ENCODE measurements at places on chromosomes 16 and 17.

DNA sequence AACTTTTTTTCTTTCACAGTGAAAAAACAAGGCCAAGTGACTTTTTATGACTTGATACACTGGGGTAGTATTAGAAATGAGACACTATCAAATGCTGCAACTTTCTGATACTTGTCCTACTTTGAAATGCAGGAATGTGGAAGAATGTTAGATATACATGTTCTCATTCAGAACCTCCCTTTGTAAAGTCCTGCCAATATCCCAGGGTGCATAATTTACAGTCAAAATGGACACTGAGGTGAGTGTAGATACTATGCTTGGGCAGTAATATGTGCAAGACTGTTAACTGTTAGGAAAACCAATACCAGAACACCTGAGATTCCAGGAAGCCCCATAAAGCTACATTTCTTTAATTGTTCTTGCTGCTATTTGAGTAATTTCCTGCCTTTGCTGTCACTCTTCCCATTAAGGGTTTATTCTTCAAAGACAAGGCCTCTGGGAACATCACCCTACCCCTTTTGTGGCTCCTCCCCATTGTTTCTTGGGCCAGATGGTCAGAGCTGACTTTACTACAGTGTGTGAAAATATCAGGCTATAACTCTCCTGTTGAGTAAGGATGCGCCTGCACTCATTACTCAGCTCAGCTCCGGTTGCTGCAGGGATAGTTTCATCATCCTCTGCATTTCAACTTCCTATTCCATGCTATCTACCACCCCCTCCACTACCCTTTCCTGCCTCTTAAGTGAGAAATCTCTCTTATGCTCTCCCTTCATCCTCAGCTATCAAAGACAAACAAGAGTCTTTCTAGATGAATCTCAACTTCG lies 48.7 kb downstream of the TMEM100 start:
- no peak for DNase-seq

GRCh38 chr16:24539850-24540601 lies 660 bp downstream of the RBBP6 start:
- DNase-seq: no peak

GRCh38 chr17:1228781-1229348 lies 41.4 kb upstream of the BHLHA9 start:
- no peak for DNase-seq

DNA sequence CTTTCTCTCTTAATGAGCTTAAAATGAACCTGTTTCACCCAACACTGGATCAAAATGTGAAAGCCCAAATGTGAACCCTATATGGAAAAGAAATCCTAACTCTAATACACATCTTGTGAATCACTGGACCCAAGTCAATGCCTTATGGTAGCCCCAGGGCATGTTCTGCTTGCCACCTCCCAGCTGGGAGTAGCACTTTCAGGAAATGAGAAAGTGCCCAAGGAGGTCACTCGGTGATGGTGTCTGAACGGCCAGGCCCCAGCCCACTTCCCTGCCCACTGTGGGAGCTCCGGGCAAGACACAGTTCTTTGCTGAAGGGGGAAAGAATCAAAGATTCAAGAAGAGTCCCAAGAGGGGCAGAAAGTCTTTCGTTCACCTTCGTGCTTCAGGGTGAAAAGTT lies 46.1 kb downstream of the GTF3C1 start:
- DNase-seq: no peak

GRCh38 chr16:68275611-68276191 lies 11.4 kb downstream of the SLC7A6 start:
- DNase-seq: no peak

DNA sequence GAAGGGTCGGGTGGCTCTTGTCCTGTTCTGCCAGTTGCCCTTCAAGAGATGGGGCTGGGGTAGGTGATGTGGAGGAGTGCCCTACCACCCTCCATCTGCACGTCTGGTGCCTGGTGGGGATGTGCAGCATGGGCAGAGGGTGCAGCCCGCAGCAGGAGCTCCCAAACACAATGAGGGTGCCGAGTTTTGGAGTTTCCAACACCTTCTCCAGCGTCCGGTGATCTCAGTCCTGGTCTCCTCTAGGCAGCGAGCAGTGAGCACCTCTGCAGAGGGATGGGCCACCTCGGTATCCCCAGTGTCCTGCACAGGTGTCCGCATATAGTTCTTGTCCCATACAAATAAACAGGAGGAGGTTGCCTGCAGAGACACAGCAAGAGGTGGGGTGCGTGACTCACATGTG lies 136.0 kb downstream of the ENGASE start:
- no peak for DNase-seq

DNA sequence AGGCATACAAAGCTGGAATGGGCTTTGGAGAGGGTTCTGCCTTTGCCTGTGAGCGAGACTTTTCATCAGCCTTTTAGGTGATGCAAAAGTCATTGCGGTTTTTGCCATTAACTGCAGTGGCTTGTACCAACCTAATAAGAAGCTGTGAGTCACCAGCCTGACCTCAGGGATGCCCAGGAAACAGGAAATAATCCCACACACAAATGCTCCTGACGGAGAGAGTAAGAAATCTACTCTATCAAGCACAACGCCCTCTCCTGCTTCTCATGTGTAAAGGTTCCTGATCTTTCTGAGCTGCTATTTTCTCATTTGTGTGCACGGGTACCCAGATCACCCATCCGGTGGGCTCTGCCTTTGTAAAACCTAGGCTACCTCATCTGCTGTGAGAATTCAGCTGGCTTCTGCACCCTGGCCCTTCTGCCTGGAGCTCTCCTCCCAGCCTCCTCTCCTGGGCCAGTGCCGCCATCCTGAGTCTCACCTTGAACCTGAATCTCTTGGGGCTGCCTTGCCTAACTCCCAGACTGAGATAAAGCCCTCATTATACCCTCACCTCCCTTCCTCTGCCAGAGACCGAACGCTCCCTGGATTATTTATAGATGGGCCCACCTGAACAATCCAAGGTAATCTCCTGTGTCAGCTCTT lies 299.7 kb downstream of the C16orf95 start:
- DNase-seq: no peak

All from stimulated activated CD4-positive, alpha-beta T cell treated with anti-CD3 and anti-CD28 coated beads, Interleukin-1b, Interleukin-23, amount 100 ng/mL, for 24 hours (primary cell).